Peyer's patch (tissue), 4 donors: ENCODE measurements at places on chromosomes 7 and 10. TPM values are rescaled to one million over a fixed set of nuclear protein-coding genes. Genes with fewer than 3 reads are reported as not detected.

GRCh38 chr10:78868456-78868855 is 200.3 kb upstream of the ZMIZ1 start:
- DNase-seq: no peak

The ECHDC3 gene
- total RNA-seq: 8.9 TPM

The LRCH4 gene
- 143 TPM for total RNA-seq

The MINDY3 gene
- total RNA-seq: 23.6 TPM

GRCh38 chr7:84328571-84328970 is 134.0 kb upstream of the SEMA3A start:
- no peak for DNase-seq

The RADIL gene
- total RNA-seq: 6.6 TPM

The SORCS1 gene
- total RNA-seq: 5.9 TPM

DNA sequence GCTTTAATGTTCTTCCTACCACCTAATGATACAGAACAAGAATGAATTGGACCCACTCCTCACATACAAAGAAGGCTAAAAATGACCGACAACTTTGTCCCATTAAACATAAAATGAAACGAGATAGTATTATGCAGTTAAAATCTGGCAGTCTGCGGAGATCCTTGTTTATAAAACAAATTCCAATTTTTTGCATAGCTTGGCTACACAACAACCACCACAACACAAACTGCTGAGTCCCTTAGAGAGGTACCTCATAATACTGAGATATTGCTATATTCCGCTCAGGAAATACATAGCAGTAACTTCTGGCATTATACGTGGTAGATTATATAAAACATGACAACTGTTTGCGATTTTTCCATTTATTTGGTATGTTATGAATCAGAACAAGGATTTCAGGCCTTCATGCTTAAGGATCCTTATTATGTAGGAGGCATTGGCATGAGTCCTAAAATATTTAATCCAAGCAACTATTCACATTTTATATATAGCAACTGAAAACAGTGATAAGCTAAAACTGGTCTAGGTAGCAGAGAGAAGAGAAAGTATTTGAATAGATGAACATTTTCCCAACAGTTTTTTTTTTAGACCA is 96.0 kb downstream of the ANK3 start:
- no peak for DNase-seq

DNA sequence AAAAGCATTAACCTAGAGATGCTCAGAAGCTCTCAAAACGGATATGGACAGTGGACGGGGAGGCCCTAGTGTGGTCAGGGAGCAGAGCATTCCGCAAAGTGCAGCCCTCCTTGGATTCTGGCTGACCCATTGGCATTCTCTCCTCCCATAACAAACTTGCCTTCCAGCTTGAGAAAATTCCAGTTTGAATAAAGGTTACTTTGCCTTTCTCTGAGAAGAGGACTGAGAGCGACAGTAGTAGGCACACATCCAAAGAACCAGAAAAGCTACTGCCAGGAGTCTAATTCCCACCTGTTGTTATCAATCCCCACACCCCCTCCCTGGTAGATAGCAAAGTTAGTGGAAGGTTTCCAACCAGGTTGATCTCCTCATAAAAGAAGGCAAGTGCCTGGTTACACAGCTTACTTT is 84.7 kb upstream of the TRIL start:
- no peak for DNase-seq

The GNG11 gene
- total RNA-seq: 5.5 TPM

GRCh38 chr10:1569208-1569607 is 168.1 kb downstream of the ADARB2 start:
- no peak for DNase-seq

The PRSS37 gene
- total RNA-seq: not detected

- peak; percentile 79 for DNase-seq
These were observed 223.8 kb upstream of the CCDC6 start for GRCh38 chr10:60130130-60130579.

The ASAH2 gene
- 52.2 TPM for total RNA-seq

GRCh38 chr10:132532749-132533560 is 4.6 kb upstream of the INPP5A start:
- peak; percentile 20 for DNase-seq

GRCh38 chr7:77185866-77186265 is 13.8 kb downstream of the FGL2 start:
- DNase-seq: no peak

DNA sequence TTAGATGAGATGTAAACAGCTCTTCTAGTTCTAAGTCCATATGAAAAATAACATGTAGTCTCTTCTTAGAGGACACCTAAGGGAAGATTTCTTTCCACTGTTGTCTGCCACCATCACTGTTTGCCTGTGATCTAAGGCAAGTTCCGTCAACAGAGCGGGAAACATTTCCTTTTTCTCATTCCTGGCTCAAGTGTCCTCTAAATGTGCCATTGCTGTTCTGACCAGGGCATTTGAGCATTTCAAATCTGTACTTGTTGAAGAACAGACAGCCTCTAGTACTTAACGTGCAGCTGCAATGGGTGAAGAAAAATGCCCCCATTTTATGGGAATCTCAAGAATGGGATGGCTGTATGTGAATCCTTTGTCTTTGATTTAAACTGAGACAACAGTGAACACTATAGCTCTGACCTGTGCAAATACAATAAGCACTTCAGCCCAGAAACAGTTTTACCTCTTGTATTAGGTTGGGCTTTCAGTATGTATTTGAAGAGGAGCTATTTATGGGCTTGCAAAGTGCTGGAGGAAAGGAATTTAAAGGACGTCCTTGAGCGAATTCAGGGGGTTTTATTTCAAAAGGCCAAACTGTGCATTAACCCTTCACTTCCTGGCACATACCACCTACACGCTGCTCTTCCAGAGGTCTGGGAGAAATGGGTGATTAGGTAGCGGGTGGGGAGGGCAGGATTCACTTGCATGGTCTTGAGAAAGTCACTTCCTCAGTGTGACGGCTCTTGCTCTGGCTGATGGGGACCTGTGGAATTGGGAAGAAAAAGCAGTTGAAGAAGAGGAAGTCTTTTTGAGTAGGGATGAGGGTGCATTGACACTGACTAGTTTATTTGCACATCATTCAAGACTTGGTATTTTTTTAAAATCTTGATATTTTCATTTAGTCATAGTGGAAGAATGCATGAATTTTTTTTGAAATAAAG is 66.1 kb downstream of the THNSL1 start:
- DNase-seq: no peak

DNA sequence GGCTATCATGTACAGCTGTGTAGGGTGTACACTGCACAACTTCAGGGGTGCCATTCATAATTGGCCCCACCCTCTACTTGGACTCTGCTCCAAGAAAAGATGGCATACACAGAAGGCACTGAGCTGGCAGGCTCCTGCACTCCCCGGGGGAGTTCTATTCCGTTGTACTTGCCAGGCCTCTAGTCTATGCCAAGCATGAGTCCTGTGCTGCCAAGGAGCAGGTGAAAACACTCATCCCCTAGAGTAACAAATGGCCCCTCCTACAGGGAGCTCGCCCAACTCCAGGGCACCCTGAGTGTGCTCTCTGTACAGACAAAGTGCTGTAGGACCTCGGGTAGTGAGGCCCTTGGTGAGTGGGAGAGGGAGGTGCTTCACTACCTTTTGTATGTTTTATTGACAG is 127.2 kb downstream of the SLIT1 start:
- DNase-seq: no peak

The WAC gene
- total RNA-seq: 115 TPM

- no peak for DNase-seq
These were observed 13.4 kb upstream of the FIS1 start for GRCh38 chr7:101258243-101258731.

- no peak for DNase-seq
These were observed 5.5 kb upstream of the GNAT3 start for GRCh38 chr7:80517282-80517747.

The SEM1 gene
- 20.0 TPM for total RNA-seq

- no peak for DNase-seq
These were observed 164.4 kb upstream of the NAMPT start for GRCh38 chr7:106448992-106449859.

DNA sequence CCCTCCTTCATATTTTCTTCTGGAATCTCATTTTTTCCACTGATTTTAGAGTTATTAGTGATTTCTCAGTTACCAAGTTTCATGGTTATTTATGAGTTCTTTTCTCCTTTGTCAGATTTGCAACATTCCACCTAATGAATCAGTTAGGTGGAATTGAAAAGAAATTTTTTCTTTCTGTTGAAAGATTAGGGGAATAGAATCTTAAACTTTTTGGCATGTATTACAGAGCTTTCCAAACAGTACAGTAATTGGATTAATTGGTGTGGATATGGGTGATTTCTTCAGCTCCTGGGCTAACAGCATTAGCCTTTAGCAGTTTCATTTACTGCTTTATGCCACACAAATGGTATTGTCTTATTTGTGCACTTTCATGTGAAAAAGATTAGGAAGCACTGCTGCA is 17.0 kb downstream of the STAM start:
- DNase-seq: no peak

GRCh38 chr7:17069146-17069545 is 187.4 kb upstream of the AGR3 start:
- no peak for DNase-seq

The SAP25 gene
- total RNA-seq: 15.3 TPM

DNA sequence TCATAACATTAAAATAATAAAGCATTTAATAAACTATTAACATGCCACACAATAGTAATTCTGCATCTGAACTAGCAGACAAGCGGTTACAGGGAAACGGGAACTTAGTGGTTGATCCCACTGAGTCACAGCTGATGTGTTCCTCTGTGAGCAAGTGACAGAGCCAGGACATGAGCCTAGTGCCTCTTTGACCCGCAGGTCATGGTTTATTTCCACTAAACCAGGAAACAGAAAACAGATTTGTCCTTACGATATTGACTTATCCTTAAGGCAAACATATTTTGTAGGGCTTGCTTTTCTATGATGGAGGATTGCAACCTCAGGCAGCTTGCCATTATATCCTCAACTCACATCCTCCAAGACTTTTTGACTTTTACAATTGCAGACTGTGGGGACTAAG is 987.3 kb downstream of the CCSER2 start:
- no peak for DNase-seq

- no peak for DNase-seq
These were observed 856.4 kb downstream of the LRMDA start for GRCh38 chr10:76287856-76288255.

- no peak for DNase-seq
These were observed 205.2 kb upstream of the GHITM start for GRCh38 chr10:83934062-83934461.

GRCh38 chr10:132223156-132223590 is 36.4 kb downstream of the DPYSL4 start:
- peak; percentile 72 for DNase-seq

The GRID2IP gene
- total RNA-seq: 0.40 TPM

The FXYD4 gene
- total RNA-seq: not detected

GRCh38 chr7:45880433-45880860 is 7.6 kb upstream of the CCDC201 start:
- no peak for DNase-seq

The VAX1 gene
- not detected for total RNA-seq

GRCh38 chr10:100114460-100114859 is 32.8 kb upstream of the CPN1 start:
- DNase-seq: no peak

- no peak for DNase-seq
These were observed 27.9 kb downstream of the CNNM2 start for GRCh38 chr10:102945962-102946361.

DNA sequence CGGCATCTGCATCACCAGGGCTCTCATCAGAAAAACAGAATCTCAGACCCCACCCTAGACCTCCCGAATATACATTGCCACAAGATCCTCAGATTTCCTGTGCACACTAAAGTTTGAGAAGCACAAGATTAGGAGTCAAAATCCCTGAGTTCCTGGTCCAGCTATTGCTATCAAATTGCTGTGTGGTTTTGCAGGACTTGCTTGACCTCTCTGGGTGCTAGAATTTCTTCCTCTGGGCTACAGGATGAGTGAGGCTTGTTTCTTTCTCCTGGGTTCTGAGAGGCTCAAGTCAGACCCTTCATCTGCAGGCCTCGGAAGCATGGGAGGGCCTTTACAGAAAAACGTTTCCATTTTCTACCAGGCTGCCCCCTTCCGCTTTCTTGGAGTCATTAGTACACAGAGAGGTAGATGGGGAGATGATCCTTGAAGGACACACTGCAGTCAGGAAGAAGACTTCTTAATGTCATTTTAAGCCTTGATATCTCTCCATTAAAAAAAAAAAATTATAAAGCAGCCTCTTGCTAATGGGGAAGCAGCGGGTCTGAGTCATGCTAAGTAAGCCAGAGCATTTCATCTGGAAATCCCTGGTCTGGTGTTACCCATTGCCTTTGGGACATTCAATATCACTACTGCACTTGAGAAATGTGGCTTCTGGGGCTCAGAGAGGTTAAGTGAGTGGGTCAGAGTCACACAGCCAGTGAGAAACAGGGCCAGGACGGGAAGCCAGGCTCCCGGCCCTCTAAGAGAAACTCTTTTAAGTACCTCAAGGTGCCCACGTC is 173.5 kb downstream of the KCNMA1 start:
- no peak for DNase-seq

GRCh38 chr10:123942114-123942861 is 50.7 kb upstream of the CPXM2 start:
- no peak for DNase-seq

DNA sequence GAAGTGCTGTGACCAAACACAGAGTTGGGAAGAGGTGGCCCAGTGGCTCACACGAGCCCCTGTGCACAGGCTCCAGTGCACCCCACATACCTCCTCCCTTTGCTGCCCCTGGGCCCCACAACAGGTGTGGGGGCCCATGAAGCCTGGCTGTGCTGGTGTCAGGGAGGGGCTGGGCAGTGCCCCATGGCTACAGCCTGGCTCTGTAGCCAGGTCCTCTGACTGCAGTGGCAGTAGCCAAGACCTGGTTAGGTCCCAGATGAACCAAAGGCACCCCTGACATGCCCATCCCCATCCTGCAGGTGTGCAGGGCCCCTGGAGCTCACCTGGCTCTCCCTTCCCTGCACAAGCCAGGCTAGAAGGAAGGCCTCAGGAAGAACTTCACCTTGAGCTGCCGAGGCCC is 176.3 kb downstream of the GRID1 start:
- no peak for DNase-seq

DNA sequence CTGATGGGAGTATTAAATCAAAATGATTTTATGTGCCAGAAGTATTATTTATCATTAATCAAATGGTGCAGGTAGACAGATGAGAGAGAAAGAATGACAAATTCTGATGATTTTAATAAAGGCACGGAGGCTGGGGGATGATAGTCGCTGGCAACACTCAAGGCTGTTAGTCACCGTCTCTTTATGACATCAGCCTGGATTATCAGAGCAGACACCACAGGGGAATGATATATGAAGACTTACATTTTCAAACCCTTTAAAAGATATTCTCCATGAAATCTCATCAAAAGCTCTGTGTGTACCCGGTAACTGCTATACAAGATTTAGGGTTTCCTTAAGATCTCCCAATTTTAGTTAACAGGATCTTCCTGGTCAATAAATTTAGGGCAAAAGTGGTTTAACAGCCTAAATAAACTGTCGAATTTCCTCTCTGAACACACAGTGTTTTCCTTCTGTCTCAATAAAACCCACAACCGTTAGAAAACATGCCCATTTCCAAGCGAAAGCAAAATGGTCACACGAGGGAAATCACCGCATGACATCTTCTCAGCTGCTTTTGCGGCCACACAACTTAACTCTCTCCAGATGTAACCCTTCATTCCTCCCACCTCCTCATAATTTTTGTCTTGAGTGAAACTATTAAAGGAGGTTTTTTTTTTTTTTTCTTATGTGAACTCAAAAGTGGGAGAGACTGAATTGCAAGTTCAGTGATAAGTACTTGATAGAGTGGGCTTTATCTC is 133.2 kb upstream of the FAM171A1 start:
- DNase-seq: no peak

GRCh38 chr7:8441106-8441965 is 7.9 kb downstream of the NXPH1 start:
- no peak for DNase-seq
